Fibroblast of skin of scalp (primary cell): ENCODE measurements at places on chromosomes 2 and 18.

DNA sequence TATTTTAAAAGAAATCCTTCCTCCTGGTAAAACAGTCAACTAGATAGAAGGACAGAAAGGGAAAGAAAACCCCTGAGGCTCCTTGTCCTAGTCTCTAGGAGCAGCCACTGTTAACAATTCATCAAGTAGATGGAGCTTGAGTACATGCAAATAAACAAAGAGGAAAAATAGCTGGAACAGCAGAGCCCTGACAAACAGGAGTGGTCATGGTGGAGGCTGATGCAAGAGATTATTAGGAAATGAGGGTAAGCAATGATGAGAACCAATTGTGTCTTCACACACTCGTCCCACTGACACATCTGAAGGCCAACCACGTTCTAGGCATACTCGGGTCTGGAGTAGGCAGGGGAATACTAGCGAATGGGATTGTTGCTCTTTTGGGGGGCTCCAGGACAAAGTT lies 9.2 kb downstream of the DLGAP1 start:
- DNase-seq, result no peak

DNA sequence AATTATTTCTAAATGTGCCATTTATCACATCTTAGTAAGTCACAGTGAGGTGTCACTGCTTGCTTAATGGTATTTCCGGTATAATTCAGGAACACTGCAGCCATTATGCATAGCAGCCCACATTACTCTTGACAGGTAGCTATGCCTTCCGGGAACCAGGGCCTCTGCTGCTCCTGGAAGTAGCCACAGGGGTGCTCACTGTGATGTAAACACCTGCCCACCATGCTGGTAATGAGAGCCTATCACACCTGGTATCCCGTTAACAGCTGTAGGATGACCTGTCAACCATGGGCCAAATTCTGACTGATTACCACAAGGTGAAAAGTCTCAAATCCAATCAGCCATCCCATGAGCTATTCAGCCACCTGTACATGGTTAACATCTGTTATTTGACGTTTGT lies 647.0 kb upstream of the NXPH2 start:
- no peak for DNase-seq

DNA sequence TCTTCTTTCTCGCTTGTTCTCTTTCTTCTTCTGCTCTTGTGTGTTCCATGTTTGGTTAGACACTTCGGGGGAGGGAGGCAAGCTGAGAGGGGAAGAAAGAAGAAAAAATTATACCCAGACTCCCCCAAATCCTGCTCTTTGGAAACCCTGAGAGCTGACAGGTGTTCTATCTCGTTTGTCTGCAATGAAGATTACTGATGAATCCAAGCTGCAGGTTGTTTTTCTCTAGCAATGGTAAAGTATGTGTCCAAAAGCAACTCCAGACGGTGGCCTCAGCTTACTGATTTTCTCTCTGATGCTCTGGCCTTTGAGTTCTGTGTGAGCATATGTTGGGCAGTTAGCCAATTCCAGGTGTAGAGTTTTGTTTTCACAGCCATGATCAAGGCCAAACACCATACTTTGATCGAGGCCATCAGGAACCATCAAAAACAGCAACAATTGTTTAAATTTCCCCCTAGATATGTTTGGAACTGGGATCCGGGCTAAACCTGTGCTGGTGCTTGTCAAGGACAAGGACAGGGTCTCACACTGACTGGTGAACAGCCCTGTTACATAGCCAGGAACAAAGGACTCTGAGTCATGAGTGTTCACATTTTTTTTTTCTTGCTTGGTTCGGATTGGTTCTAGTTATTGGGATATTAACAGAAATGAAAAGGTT lies 142.0 kb downstream of the PRKCE start:
- DNase-seq, result no peak

DNA sequence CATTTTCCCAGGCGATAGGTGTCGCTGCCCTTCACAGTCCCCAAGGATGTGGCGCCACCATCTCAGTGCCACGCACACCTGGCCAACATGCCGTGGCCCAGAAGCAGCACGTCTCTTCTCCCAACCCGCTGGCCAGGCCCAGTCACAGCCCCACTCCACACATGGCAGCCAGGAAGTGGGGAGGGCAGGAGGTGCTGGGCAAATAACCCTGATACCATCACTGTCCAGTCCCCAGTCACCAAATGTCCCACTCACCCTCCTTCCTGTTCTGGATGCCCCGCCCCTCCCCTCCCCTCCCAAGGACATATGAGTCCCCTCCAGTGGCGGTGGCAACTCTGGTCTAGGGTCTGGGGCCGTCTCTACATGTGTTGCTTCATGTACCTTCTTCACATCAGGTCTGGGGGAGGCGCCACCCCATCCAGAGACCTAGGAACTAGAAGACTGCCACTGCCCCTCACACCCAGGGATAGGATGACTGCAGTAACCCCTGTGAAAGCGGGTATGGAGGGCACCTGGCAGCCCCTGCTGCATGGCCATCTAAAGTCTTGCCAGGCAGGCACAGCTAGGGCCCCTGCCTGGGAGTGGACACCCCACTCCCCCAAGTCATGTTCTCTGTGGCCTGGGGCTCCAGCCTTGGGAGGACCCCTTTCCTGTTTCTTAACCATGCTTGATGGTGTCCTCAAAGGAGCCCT lies 7.3 kb upstream of the CAPN10 start:
- no peak for DNase-seq

GRCh38 chr2:214052235-214052634 lies 358.6 kb upstream of the VWC2L start:
- DNase-seq, result no peak

GRCh38 chr18:45680066-45680690 lies 43.8 kb upstream of the SLC14A1 start:
- DNase-seq, result no peak

GRCh38 chr2:88018909-88019308 lies 2.6 kb upstream of the RNU2-63P start:
- no peak for DNase-seq

DNA sequence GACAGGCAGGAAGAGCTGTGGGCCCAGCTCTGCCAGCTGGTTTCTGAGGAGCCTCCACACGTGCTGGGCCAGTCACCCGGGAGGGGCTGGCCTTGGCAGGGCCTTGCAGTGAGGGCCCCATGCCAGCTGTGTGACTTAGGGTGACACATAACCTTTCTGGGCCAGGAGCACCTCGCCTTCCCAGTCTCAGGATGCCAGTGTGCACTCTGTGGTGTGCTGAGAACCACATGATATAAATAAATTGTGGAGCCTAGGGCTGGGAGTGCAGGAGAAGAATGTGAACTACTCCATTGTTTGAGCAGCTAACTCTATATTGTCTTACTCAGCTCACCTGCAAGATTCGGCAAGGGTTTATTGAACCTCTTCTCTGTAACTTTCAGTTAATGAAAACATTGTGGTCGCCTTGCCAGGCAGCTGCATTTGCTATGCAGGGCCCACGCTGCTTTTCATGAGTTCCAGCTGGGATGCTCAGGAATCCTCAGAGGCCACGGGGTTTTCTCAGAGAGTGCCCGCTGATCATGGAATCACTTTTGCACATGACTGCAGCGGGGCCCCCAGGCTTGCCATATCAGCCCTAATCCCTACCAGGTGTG lies 222.3 kb downstream of the SH3RF3 start:
- peak; percentile 42 for DNase-seq

- DNase-seq, result no peak
Measured at GRCh38 chr2:88061295-88061694, 5.7 kb upstream of the KRCC1 start.

DNA sequence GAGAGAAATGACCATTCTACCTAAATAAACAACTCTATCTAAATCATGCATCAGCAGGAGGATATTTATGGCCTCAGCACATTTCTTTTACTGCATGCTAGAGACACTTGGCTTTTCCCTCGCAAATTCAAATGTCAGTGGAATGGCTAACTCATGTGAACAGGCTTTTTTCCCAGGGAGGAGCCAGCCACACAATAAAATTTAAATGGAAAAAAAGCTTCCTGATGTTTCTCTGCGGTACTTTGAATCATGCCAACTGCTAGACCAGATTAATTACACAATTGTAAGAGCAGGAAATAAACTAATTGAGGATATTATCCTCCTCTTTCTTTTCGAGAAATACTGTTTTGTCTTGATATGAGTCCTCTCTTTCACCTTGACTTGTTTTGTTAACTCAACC lies 676.3 kb downstream of the IRS1 start:
- DNase-seq, result no peak

DNA sequence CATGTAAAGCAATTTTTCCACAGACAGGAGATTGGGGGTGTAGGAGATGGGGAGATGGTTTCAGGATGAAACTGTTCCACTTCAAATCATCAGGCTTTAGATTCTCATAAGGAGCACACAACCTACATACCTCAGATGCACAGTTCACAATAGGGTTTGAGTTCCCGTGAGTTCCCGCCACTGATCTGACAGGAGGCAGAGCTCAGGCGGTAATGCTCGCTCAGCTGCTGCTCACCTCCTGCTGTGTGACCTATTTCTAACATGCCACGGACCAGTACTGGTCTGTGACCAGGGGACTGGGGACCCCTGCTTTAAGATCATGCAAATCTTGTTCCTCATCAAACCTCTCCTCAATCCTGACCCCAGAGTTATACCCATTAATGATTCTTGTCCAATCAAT lies 70.1 kb downstream of the RPE start:
- no peak for DNase-seq

DNA sequence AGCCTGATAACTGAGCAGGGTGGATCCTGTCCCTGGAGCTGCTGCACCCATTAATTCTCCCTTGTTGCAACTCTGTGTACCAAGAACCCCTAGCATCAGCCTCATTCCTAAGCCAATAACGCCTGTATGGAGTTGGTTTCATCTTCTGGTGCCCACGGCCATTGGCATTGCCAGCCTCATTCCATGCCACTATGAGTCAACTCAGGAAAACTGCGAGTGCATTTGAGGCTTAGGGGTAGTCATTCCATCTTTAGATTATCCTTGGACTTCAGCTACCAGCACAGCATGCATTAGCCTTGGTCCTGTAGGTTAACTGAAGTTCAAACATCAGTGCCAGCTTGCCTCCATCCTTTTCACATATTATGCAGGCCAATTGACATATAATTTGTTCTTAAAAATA lies 1.4 kb upstream of the TRIM54 start:
- DNase-seq, result no peak
